ENCODE measurements at places on chromosomes 11 and 22.

GRCh38 chr11:100612766-100613165 lies 74.3 kb upstream of the ARHGAP42 start:
- DNase-seq: no peak

DNA sequence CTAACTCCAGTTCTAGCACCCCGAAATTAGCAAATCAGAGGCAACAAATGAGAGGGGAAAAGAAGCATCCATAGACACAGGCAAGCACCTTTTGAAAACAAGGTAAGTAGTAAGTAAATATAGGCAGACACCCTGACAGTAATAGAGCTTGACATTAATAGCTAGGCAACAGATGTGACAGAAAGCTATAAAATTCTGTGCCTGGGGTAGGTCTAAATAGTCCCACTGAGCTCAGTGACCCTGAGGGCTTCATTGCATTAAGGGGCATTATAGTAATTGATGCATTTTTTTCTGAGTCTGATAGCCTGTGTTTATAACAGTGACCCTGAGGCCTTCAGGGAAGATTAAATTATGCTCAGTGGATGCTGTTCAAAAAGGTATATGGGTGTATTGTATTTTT lies 197.1 kb downstream of the HIPK3 start:
- DNase-seq: no peak

- DNase-seq: no peak
Observed at GRCh38 chr11:93573184-93573583, 30.0 kb upstream of the SMCO4 start.

DNA sequence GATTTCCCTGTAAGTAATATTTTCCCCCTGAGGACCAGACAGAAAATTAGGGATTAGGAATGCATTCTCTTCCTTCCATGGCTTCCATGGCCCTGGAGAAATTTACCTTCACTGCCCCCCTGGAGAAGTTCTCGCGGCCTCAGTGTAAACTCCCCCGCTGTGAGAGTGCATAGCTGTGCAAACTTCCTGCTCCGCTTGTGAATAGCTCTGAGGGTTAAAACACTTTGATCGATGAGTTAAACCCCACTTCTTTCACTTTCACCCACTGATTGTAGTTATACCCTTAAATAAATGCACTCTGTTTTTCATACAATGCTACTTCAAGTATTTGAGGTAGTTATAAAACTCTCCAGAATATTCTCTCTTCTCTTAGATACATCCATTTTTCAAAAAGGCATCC lies 190.8 kb downstream of the DSCAML1 start:
- no peak for DNase-seq

All from epithelial cell of proximal tubule (primary cell).